ENCODE measurements at places on chromosomes 11 and 22.

DNA sequence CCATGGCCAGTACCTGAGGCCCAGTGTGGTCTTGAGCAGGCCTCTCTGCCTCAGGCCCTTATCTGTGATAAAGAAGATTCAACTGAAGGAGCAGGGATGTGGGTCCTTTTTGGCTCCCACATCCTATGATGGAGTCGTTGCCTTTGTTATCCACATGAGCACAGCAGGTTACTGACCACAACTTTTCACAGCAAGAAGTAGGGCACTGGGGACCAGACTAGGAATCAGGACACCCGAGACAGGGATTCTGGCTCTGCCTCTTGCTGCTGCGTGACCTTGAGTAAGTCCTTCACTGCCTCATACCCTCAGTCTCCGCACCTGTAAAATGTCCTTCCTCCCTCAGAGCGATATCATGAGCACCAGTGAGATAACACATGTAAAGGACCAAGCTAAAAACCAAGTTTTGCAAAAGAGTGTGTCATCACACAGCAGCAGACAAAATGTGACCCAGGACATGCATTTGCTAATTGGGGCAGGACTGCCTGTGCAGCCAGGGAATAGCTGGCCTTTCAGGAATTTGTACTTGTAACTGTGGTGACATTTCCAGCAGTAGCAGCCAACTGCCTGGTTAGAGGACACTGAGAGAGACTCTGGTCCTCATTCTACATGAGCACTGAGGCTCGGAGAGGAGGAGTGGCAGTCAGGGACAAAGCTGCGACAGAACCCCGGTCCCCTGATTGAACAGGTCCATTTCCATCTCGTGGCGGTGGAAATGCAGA is 13.2 kb upstream of the SMIM35 start:
- no peak for DNase-seq

- DNase-seq, result no peak
Measured at GRCh38 chr11:16099343-16099900, 256.9 kb downstream of the SOX6 start.

DNA sequence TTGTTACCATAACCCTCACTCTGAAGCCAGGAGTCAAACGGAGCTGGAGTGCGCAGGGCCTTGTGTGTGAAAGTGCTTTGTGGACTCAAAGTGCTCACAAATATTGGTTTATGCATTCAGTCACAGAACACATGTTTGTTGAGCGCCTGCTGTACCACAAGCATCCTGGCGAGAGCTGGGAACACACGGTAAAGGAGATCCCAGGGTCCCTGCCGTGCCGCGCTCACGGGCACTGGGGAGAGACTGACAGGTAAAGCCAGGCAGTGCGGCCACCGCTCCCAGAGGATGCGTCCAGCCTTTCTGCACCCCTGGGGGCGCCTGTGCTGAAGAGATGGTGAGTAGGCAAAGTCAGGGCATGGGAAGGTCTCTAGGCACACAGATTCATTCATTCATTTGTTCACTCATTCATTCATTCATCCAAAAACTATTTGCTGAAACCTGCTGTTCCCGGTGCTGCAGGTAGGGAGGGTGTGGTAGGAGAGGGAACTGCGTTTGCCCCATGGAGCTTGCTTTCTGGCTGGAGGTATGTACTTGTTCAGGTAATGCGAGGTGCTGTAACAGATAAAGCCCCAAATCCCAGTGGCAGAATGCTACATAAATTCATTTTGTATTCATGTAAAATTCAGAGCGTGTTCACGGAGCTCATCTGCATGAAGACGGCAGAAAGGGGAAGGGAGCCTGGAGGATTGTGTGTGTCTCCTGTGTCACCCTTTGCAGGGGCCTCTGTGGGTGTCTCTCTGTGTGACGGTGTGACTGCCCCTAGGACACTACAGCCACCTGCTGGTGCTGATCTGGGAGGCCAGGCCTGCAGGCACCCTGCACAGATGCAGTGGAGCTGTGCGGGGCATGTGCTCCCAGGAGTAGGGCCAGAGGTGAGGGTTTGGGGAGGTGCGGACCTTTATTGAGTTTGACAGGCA is 167.0 kb upstream of the B3GAT1 start:
- no peak for DNase-seq

DNA sequence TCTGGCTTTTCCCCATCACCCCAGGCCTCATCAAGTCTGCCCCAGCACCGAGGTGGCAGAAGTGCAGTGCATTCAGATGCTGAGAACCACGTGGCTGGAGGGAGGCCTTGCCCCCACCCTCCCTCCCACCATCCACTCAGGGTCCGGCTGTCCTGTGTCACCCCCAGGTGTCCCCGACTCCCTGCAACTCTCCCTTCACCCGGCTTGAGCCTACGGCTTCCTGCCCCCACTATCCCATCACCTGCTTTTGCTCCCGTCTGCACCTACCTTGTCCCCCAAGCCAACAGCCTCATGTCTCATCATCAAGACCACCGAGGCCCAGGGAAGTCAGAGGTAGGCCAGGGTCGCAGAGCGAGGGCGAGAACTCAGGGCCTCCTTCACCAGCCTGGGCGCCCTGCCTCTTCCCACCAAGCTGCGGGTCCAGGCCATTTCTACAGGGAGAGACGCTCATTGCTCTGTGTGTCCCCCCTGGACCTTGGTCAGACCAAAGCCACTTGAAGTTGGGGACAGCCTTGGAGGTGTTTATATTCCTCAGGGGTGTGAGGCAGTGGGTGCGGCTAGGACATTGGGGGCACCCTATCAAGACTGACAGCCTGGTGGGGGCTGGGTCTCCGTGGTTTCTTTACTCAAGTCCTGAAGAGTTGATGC is 66.2 kb upstream of the CCND1 start:
- no peak for DNase-seq

- DNase-seq, result peak; percentile 67
Measured at GRCh38 chr22:40325315-40325714, 21.0 kb upstream of the ADSL start.

DNA sequence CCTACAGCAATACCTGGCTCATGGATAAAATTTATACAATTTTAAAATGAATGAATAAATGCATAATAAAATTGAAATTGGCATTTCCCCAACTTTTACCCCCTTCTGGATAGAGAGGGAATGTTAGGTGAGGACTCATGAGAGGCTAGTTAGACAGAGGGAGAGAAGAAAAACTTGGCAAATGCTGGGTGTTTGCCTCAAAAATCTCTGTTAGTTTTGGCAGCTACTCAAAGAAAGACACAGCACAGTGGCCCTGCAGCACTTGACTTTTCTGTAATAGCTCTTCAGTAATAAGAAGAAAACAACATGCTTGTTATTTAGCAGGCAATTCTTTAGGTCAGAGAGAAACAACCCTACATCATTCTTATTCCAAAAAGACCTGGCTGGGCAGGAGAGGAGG is 20.7 kb upstream of the IZUMO1R start:
- no peak for DNase-seq

DNA sequence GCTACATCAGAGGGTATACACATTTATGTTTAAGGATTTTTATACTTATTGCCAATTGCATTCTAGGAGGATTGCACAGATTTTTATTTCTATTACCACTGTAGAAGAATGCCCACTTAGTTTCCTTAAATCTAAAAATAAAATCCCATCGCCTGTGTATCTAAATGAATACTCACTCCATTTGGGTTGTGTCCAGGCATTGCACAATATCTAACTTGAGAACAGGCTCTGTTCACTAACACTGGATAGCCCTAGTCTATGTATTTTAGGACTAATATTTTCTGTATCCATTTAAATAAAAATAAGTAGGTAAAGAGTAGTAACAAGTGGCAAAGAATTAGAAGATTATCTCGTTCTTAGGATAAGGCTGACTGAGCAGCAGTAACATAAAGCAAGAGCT is 4.1 kb downstream of the C11orf52 start:
- no peak for DNase-seq

- DNase-seq, result no peak
Measured at GRCh38 chr11:33944345-33944692, 52.4 kb upstream of the LMO2 start.

GRCh38 chr11:14713496-14714244 is 70.1 kb downstream of the PDE3B start:
- DNase-seq, result no peak

GRCh38 chr11:44680982-44681597 is 45.7 kb upstream of the TSPAN18 start:
- peak; percentile 14 for DNase-seq

DNA sequence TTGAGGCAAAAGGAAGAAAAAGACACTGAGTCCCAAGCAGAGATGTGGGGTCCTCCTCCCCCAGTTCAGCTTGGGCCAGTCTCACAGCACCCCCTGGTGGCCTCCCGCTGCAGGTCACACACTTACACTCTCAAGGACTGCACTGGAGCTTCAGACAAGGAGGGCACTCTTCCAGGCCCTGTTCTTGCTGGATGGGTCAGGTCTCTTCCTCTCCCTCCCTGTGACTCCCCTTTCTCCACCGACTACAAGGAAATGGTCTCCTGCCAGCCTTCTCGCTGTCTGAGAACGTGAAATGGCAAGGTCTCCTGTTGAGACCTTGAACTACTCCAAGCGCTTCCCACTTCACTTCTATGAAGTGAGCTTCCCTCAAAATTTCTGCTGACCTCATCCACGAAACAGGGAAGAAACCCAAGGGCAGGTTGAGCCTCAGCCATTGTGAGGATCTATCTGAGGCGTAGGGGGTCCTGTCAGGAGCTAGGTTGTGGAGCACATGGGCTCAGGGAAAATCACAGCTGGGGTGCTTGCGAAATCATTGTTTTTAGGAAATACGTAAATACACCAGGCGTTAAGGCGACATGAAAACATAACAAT is 11.2 kb upstream of the IGLL1 start:
- peak; percentile 27 for DNase-seq

- no peak for DNase-seq
Measured at GRCh38 chr11:95699631-95700470, 89.7 kb downstream of the FAM76B start.

- DNase-seq, result peak; percentile 7
Measured at GRCh38 chr22:26398741-26399153, 30.3 kb upstream of the ASPHD2 start.

DNA sequence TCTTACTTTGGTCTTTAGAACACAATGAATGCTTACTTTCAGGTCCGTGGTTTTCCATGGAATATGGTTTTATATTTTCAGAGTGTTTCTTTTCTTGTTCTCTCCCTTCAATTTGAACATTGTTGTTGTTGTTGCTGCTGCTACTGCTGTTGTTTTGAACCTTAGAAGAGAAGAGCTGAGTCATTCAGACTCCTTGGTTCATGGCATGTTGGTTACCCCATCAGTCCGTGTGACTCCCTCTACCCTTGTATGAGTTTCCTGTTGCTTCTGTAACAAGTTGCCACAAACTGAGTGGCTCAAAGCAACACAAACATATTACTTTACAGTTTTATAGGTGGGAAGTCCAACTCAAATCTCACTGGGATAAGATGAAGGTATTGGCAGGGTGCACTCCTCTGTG is 511.0 kb downstream of the INSC start:
- DNase-seq, result no peak

DNA sequence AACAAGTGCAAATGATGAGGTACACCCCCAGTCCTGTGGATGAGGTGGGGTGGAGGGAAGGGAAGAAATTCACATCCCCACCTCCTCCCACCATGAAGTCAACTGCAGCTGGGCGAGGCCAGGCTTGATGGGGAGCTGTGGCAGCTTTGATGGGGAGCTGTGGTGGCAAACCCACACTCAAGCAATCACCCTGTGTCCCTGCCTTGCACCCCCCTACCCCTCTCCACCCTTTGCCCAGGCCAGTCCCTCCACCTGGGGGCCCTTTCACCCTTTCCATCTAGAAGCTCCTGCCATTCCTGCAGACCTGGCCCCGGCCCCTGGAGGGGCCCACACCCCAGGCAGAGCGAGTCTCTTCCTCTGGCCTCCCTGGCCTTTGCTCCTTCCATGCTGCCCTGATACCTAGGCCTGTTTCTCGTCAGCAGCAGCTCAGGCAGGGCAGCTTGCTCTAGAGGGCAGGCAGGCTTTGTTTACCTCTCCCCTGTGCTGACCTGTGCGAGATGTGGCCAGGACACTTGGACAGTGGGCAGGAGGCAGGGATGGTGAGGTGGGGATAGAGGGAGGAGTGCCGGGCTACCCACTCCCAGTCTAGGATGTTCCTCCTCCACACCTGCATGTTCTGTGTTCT is 4.5 kb upstream of the FGF3 start:
- no peak for DNase-seq

All from activated gamma-delta T cell treated with anti-CD3 and anti-CD28 coated beads, Interleukin-2, amount 50 U/mL, for 16 hours (primary cell).